Activated T-cell treated with anti-CD3 and anti-CD28 coated beads for 4 hours (primary cell): ENCODE measurements at places on chromosomes 5 and 9.

DNA sequence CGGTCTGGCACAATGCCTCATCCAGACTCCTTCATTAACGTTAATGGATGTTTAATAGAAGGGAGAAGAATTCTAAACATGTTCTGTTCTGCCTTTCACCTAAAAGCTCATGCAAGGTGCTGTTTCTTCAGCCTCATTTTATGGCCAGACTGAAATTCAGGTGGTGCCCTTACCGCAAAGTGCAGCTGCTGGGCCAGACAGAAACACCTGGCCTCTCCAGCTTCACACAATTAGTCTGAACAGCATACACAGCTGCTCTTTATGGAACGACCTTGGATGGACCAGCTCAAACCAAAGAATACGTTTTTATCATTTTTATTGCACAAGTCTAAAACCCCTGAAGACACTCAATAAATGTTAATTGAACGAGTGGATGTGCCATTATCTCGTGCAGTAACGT is 4.6 kb downstream of the SNCAIP start:
- no peak for DNase-seq

DNA sequence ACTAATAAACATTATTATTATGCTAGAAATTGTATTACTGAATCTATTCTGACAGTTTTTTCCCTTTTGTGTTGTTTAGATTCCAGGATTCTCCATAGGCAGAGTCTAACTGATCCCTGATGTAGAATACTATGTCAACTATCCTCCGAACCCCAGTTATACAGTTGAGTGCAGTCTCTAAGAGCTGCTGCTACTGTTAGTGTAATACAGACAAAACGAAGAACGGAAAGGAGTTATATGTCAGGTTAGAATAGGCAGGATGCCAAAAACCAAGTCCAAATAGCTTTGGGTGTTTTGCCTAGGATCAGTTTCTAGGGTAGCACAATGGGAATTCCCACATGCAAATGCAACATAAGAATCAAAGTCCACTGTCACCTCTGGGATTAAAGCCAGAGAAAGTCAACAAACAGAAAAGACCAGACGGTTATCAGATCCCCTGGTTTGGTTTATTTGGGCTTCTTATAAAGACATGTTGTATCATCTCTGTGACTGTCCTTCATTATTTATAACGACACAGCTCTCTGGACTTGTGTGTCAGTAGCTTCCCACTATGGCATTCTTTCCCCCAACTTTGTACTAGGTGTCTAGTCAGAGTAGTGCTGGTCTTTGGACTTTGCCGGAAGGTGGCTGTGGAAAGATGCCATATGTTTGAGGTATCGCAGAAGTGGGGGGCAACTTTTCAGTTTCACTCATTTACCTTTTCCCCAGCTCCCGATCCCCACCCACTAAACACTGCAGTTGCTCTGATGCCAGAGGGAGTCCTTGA is 14.9 kb upstream of the TMEM38B start:
- DNase-seq = no peak

- no peak for DNase-seq
These were observed 382.0 kb downstream of the CDH12 start for GRCh38 chr5:22471154-22471553.

DNA sequence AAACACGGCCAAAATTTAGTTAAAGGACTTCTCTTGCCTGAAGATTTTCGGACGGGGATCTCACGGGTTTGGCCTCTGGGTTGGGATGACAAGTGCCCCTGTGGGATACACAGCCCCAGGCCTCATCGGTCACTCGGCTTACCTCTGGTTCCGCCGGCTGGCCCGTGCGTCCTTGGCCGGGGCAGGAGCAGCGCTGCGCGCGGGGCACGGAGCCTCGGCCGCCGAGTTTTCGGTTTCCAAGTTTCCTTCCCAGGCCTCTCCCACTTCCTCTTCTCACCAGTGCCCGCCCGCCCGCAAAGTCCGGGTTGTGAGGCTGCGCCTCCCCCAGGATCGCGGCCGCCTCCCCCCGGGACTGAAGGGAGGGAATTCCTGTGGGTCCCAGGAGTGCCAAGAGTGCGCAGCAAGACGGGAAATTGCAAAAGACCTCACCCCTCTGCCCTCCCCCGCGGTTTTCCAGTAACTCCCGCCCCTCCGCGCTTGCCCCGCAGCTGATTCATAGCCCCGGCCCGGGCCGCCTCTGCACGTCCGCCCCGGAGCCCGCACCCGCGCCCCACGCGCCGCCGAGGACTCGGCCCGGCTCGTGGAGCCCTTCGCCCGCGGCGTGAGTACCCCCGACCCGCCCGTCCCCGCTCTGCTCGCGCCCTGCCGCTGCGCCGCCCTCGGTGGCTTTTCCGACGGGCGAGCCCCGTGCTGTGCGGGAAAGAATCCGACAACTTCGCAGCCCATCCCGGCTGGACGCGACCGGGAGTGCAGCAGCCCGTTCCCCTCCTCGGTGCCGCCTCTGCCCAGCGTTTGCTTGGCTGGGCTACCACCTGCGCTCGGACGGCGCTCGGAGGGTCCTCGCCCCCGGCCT is at the start of gene OSMR:
Gene OSMR, plus strand, starts transcription at position 487 of the 853 bp plus-strand sequence. CDS start 23,033 bp downstream, outside the sequence.
- no peak for DNase-seq

GRCh38 chr9:13615660-13616490 is 336.4 kb upstream of the MPDZ start:
- no peak for DNase-seq

- no peak for DNase-seq
These were observed 502 bp upstream of the PTGR1 start for GRCh38 chr9:111599955-111600343.

- no peak for DNase-seq
These were observed 38.9 kb upstream of the MRPS30 start for GRCh38 chr5:44769877-44770209.

GRCh38 chr9:136169495-136169894 is 35.4 kb downstream of the LHX3 start:
- no peak for DNase-seq

DNA sequence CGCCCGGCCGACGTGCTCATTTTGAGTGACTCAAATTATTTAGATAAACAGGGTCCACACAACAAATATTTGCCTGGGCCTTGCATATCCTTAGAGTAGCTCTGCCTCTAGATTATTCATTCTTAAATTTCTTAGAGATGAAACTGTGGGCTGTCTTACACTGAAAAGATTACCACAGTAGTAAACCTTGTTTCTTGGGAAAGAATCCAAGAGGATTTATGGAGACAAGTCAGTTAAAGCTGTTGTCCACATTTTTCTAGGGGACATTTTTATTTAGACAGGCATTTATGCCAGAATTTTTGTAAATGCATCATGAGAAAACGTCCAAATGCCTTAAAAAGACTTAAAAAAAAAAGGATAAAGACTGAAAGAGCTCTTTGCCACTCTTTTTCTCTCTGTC is 32.6 kb upstream of the RANBP3L start:
- DNase-seq = no peak

DNA sequence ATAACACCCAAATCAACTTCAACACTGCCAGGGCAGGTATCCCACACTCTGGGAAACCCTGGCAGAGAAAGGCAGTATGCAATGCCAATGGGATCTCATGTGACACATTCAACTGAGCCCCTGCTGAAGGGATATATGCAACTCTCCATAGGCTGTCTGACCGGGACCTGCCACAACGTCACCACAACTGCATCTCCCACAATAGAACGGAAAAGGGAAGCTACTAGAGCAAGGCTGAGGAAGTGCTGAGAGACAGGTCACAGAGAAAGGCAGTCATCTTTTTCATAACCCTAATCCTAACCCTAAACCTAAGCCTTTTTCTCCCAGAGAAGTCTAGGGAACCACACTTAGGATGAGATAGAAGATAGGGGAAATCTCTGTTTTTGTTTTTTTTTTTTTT is 345.9 kb upstream of the CD180 start:
- DNase-seq = no peak

- peak; percentile 62 for DNase-seq
These were observed 73.1 kb downstream of the STK10 start for GRCh38 chr5:172114875-172115422.

- DNase-seq = no peak
These were observed 134.1 kb downstream of the TRPM6 start for GRCh38 chr9:74753650-74754049.

DNA sequence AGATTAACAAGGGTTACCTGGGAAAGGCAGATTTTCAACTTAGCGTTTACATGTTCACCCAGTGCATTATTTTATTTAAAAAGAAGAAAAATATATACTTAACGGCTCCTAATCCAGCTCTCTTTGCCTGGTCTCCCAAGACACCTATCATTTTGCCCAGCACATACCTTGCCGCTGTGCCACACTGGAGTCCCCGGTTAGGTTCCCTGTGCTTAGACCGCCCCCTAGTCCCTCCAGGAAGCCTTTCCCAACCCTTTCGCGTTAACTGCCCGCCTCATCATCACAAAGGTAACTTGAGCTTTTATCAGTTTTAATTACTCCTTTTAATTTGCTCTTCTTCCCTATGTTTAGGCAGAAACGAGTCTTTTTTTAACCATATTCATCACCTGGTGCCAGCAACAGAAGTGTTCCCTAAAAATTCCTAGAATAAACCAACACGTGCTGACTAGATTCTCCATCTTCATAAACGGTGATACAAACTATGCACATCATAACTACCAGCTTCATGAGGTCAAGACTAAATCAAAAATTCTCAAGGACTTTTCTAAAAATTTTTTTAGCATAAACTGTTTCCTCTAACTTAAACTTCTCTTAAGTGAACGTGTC is 19.7 kb downstream of the DNAJA1 start:
- no peak for DNase-seq

DNA sequence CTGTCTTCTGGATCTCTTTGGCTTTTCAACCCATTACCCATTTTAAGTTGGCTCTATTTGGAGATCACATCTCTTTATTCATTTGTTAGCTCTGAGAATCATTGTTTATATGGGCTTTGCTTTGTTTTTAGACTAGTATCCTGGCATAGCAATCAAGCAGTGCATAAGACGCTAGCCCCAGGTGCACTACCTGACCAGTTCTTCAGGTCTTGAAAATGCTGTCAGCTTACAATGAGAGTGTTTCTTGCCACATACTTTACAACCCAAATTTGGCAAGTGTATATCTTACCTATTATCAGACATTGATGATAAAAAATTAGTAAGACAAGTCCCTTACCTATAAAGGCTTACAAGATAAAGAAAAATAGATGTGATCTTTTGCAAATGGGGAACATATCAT is 12.2 kb downstream of the OXCT1 start:
- DNase-seq = no peak

- DNase-seq = no peak
These were observed 4.7 kb upstream of the GLRX start for GRCh38 chr5:95826949-95827891.

- no peak for DNase-seq
These were observed 74.6 kb downstream of the ACTL7B start for GRCh38 chr9:108780942-108781734.

DNA sequence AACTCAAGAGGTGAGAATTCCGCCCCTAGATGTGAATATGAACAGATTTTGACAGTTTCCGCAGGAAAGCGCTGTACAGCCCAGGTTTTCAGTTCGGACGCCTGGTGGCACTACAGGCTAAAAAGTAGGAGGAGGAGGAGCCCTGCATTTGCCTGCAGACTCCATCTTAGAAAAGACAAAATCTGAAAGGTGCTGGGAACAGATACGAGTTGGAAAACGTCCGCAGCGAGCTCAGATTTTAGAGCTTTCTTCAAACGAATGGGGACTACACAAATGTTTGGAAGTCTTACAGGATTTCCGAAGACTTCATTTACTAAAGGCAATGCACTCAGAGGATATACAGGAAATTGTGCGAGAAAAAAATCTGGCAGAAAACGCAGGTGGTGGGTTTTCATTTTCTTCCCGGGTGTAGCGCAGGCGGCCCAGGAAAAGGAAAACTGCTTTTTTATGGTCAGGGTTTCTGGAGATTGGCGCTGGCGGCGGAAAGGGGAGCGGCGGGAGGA is 9.9 kb upstream of the PCDHB2 start:
- no peak for DNase-seq

DNA sequence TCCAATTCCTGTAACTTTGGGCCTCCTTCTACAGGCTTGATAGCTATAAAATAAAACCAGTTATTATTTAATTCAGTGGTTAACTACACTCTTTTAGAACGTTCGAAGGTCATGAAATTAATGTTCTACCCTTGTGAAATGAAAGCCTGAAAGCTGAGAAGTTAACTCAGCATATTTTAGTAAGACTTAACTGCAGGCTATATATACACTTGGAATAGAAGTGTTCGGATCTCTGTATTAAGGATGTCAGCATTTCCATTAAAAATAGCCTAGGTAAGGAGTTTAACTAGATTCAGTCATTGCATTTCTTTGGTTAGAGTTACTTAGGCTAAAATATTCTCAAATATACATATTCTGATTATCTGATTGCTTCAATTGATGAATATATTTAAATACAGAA is 229.2 kb downstream of the MRPS30 start:
- DNase-seq = no peak

DNA sequence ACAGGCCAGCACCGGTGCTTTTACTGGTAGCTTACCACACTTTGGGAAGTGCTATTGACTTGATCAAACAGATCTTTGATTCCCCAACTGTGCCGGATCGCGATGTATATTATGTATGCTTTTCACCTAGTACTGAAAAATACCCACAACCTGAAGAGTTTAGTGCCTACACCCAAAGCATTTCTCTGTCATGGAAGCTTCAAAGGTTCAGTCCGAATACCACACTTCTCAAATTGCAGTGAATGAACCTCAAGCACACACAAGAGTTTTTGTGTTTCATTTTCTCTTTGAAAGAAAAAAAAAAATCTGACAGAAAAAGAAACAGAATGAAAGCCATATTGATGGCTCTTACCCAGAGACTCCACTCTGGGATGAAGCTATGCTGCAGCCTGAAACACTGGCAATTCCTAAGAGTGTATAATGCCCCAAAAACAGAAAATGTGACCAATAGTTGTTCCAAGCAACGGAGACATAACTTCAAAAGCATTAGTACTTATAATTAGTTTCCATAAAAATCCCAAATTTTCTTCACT is 100.9 kb downstream of the EBF1 start:
- no peak for DNase-seq

DNA sequence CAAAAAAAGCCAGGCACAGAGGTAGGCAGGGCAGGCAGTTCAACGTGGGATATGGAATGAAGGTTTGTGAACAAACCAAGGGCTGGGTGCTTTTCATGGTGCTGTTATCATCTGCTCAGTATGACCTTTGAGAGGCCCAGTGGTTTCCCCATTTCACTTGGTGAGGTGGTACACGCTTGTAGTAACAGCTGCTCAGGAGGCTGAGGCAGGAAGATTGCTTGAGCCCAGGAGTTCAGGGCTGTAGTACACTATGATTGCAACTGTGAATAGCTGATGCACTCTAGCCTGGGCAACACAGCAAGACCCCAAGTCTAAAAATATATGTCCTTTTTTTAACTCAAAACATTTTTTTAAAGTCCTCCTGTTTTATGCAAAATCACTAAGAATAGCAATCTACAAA is 174.8 kb downstream of the ENC1 start:
- no peak for DNase-seq
